ENCODE measurements at places on chromosomes 6 and 20.

- no peak for DNase-seq
These were observed 185.9 kb downstream of the DST start for GRCh38 chr6:56456785-56457184.

DNA sequence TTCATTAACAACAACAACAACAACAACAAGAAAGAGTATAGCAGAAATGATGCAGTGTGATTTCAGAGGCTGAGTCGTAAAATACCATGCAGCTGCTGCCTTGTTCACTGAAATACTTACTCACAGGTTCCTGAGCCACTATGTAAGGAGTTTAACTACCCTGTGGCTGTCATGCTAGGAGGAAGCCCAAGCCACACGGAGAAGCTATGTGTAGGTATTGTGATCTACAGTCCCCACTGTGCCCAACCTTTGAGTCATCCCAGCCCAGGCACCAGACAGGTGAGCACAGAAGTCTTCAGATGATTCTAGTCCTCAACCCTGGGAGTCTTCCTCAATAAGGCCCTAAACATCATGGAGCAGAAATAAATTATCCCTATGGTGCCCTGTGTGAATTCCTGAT lies 14.6 kb upstream of the RALY start:
- no peak for DNase-seq

DNA sequence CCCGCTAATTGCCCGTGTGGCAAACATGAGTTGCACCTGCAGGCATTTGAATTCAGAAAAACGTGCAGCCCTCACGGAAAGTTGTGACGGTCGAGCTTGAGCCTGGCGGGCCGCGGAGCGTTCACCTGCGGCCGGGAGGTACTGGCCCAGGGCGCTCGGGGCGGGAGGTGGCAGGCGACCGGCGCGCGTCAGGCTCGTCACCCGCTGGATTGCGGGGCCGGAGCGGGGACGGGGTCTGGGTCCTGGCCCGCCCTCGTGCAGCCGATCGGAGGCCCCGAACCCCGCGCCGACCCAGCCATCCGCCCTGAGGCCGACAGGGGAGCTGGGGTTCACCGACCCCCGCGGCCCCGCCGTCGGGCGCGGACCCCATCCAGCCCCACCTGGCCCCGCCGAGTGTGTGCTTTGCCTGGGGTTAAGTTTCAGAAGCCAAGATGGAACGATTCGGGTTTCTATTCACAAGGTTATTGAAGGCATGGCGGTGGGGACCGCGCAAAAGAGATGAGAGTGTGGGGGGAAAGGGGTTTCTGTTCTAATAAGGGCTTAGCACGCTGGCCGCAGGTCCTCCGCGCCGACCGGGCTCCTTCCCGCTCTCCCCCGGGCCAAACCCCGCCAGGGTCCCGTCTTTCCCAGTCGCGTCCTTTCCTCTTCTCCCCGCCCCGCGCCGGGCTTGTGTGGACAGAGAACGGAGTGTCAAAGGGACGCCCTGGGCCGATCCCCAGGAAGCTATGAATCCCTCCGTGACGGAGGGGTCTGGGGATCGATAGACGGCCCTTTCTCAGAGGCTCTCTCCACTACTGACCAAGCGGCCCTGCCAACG lies 1.6 kb upstream of the HEY2 start:
- no peak for DNase-seq

GRCh38 chr6:14701946-14702345 lies 543.9 kb upstream of the JARID2 start:
- DNase-seq: no peak

GRCh38 chr20:40632346-40632976 lies 56.6 kb downstream of the MAFB start:
- no peak for DNase-seq

- no peak for DNase-seq
These were observed 109.3 kb downstream of the ADGRG6 start for GRCh38 chr6:142411145-142411544.

- DNase-seq: no peak
These were observed 57.3 kb upstream of the PHACTR2 start for GRCh38 chr6:143620447-143620846.

DNA sequence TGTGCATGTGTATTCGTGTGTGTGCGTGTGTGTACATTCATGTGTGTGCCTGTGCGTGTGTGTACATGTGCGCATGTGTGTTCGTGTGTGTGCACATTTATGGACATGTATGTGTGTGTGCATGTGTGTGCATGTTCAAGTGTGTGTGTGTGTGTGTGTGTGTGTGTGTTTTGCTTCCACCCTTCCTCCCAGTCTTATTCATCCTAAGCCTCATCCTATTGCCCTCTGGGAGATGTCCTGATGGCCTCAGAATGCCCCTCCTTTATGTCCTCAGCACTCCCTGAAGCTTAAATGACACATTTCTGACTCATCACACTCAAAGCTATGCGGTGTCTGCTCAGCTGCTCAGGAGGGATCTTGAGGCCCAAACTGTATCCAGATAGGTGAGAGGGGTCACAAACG lies 76.6 kb upstream of the CCDC167 start:
- no peak for DNase-seq

DNA sequence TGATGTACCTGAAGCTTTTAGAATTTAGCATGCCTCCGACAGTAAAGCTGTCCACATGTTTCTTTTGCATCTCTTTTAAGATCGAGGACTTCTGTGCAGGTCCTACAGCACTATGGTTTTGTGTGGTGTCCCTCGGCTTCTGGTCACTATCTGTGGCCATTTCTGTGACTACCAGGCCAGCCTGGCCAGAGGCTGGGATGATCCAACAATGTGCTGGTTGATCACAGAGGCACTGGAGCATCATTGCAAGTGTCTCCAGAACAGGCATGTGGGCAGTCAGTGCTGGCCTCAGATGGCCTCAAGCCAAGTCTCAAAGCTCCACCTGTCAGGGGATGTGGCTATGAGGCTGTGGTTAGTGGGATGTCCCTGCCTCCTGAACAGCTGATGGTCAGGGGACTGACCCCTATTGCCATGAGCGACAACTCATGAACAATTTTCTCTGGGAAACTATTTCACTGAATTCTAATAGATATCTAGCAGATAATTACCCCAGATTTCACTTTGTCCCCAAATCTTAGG lies 136.6 kb downstream of the SYNDIG1 start:
- DNase-seq: no peak

DNA sequence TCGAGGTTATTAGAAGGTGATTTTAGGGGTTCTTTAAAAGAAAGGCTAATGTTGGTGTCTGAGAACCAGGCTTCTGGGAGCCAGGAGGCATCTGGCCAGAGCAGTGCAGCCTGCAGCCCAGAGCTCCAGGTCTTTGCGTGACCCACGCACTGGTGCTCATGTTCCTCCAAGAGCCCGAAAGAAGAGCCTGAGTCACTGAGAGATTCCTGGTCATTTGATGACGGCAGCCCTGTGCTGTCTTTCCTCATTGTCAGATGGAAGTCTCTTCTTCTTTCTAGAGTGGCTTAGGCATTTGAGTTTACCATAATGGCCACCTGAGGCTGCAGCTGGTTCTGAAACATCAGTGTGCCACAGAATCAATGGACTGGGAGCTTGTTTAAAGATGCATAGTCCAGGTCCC lies 46.4 kb downstream of the CD109 start:
- DNase-seq: no peak

DNA sequence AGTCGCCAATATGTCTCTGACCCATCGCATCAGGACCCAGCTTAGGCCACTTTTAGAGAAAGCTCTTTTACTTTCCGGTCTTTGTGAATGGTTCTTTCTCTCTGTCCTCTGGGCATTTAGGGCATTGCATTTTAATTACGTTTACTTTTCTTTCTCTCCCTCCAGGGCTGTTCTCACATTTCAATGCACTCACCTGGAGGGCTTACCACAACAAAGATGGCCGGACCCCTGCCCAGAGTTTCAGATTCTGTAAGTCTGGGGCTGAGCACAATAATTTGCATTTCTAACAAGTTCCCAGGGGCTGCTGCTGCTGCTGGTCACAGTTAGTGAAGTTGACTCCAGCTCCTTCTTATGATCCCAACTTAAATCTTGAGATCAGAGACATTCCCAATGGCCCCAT lies 3.0 kb downstream of the ANKRD66 start:
- no peak for DNase-seq

- DNase-seq: no peak
These were observed 46.8 kb downstream of the SUN5 start for GRCh38 chr20:32957459-32957858.

DNA sequence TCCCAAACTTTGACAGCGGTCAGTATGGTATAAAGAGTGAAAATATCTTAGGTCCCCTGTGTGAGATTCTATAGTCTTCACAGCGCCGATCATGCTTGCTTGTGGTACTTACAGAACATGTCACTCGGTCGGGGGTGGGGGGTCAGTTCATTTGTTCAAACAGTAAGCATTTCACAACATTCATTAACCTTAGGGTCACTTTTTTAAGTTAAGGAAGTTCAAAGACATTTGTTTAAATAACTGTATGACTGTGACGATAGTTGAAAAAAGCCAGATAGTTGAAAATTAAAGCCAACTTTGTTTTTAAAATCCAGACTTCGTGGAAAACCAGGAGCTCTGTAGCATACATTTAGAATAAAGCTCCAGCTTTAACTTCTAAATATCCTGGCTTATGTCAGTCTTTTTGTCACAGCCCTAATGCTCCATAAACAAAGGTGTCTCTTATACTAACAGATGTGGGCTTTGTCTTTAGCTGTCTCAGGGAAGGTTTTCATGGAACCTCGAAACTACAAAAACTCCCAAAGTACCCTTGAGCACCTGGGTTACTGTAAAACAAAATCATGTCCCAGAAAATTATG lies 57.9 kb upstream of the PHACTR2 start:
- DNase-seq: no peak

- peak; percentile 12 for DNase-seq
These were observed 47.2 kb downstream of the FILIP1 start for GRCh38 chr6:75446241-75446880.

DNA sequence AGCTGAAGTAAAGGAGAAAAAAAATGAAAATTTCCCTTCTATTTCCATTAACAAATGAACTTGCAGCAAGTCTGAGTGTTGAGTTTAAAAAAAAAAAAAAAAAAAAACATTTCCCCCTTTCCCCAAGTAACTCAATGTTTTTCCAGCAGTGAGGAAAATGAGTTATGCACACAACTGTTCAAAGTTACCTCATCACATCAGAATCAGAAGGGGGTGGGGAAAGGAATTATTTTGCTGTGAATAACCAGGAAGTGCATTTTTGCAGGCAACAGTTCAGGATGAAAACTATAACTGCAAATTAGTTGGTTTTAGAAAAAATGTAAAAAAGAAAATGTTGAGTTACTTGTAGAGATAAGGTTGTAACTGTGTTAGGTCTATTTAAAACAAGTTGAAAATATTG lies 568.9 kb upstream of the CITED2 start:
- no peak for DNase-seq

GRCh38 chr6:72619883-72620696 lies 1.8 kb upstream of the KCNQ5 start:
- DNase-seq: peak; percentile 45

DNA sequence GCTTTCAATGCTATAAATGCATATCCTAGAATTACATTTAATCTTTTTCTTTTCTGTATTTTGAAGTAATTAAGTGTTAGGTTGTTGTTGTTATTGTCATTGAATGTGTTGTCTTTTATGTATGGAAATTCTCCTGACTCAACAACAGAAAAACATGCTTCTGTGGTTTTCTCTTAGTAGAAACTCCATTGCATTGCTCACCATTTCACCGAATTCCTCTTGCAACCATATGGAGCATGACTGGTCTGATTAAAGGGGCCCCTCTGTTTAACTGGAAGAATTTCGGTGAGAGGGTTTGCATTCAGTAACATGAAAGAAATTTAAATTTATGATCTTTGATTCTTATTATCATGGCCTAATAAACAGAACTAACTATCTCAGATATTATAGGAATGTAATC lies 454.3 kb upstream of the JARID2 start:
- DNase-seq: no peak

- DNase-seq: no peak
These were observed 5.0 kb upstream of the PXDC1 start for GRCh38 chr6:3756546-3756945.

DNA sequence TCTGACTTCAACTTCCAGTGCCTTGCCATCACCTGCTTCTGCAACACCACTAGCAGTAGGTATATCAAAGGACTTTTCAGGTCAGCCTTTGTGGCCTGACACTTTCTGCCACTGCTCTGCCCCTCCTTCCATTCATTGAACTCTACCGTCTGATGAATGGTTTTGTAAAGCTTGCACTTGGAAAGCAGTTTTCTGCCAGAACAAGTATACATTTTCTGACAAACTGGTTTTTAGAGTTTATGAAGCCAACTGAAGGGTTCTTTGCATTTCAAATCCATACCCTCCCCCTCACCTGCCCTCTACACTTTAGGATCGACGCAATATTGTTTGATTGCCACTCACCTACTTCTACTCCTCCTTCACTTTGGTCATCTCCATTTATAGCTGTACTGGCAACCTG lies 603.1 kb downstream of the HACE1 start:
- DNase-seq: no peak

DNA sequence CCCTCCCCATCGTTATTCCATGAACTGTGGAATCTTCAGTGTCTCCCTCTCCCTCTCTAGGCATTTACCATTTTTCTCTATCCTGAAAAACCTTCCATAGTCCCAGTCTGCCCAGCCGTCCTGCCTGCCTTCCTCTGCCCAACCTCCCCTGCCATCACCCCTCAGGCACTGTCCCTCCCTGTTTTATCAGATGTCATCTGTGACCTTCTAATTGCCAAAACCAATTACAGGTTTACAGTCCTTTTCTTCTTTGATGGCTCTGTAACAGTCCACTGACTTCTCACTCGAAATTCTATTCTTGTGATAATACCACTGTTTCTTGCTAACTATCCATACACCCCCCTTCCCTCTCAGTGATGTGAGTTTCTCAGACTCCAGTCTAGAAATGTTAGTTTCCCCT lies 2.3 kb upstream of the SLC23A2 start:
- no peak for DNase-seq

DNA sequence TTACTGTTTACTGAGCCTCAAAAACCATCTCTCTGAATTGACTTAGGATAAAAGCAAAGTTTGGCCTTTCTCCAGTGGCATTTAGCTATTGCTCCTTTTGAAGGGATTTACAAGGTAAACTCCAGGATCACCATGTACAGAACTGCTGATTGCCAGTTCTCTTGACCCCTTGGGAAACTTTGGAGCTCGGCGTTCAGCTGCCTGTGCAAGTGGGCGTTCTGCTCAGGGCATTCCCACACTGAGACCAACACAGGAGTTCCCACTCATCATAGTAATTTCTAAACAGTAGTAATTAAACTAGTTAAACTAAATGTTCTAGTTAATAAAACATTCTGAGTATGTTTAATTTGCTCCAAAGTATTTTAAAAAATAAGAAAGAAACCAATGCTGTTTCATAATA lies 14.9 kb downstream of the KCNQ5 start:
- DNase-seq: no peak

GRCh38 chr6:161549977-161550655 lies 276.3 kb upstream of the AGPAT4 start:
- no peak for DNase-seq

GRCh38 chr20:61991476-61991875 lies 74.2 kb downstream of the TAF4 start:
- no peak for DNase-seq

Data from GM19239 (cell line).